Inflammatory macrophage (primary cell): ENCODE measurements at places on chromosomes 1 and 21.

- peak; percentile 73 for DNase-seq
These were observed 5.3 kb upstream of the EVA1B start for GRCh38 chr1:36328713-36329112.

GRCh38 chr1:117780687-117781475, 148.5 kb downstream of the GDAP2 start:
- no peak for DNase-seq

DNA sequence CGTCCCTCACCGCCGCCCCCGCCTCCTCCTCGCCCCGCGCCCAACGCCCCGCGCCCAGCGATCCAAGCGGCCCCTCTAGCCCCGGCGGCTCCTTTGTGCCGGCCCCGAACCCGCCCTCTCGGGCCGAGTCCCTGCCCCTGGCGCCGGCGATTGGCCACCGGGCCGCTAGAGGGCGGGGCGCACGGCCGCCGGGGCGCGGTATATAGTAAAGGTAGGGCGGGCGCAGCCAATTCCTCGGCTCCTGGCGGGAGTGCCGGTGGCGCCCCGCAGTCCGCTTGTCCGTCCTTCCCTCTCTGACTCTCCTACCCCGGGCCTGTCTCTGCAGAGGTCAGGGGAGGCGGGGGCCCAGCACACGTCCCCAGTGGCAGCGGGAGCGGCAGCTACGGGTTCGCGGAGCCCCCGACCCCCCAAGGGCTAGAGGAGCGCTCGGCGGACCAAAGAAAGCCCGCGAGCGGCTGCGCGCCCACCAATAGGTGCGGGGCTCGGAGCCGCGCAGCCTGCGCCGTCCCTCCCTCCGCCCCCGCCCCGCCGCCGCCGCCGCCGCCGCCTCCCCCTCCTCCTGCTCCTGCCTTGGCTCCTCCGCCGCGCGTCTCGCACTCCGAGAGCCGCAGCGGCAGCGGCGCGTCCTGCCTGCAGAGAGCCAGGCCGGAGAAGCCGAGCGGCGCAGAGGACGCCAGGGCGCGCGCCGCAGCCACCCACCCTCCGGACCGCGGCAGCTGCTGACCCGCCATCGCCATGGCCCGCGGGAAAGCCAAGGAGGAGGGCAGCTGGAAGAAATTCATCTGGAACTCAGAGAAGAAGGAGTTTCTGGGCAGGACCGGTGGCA, at the start of gene ATP1B1:
Gene ATP1B1 (plus strand): TSS at position 596 of the 826 bp plus-strand sequence. CDS start 140 bp downstream, at position 736.
- DNase-seq = peak; percentile 82

DNA sequence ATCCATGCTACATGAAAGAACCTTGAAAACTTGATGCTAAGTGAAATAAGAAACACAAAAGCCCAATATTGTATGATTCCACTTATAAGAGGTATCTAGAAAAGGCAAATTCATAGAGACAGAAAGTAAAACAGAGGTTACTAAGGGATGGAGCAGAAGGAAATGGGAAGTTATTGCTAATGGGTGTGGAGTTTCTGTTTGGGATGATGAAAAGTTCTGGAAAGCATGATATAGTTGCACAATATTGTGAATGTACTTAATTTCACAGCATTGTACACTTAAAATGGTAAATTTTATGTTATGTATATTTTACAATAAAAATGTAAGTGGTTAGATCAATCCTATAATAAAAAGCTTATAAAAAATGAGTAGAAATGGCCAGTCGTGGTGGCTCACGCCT, 1.6 kb upstream of the NECAP2 start:
- DNase-seq = peak; percentile 78

- DNase-seq = no peak
These were observed 74.6 kb upstream of the KCND3 start for GRCh38 chr1:112063781-112064728.

- no peak for DNase-seq
These were observed 71.5 kb downstream of the MIS18A start for GRCh38 chr21:32207406-32207716.

DNA sequence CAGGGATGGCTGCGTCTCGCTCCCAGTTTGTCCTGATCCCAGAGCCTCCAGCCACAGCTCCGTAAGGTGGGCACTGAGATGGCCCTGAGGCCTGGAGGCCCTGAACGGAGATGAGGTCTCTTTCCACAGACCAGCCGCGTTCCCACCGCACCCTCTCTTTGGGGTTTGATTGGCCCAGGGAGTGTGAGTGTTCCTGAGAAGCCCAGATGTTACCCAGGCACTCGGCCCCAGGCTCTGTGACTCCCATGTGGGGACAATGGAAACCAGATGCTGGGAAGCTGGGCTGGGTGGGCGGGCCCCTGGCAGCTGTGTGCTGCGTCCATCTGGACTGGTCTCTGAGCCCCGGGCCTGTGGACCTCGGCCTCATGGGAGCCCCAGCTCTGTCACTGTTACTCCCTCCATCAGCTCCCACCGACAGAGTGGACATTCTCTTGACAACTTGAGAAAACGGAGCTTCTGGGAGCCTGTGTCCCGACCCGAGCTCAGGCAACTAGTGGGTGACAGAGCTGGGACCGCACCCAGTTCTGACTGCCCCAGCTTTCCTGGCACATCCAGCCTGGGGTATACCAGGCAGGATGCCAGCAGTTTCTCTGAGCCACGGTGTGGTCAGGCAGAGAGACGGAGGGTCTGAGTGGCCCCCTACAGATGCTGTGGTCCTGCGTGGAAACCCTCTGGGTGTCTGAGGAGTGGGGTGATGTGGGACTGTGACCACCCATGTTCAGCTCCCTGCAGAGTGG, 9.8 kb upstream of the COL6A1 start:
- DNase-seq = no peak

DNA sequence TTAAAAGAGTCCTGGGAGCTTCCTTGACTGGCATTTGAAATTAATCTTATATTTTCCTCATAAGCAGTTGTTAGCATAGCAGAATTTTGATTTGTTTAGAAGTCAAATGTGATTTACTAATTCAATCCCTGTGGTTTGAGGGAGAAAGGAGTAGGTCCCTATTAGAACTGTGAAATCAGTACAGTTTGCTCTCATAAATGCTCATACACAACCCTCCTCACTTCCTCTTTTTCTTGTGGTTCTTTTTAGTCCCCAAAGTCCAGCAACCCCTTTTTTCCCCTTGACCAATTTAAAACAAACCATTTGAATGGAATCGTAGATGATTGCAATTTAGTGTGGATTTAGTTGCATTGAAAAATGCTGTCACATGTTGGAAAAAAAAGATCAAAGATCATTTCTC, 9.2 kb upstream of the IFI44 start:
- peak; percentile 35 for DNase-seq

- no peak for DNase-seq
These were observed 717.4 kb upstream of the ZP4 start for GRCh38 chr1:238608144-238608543.

DNA sequence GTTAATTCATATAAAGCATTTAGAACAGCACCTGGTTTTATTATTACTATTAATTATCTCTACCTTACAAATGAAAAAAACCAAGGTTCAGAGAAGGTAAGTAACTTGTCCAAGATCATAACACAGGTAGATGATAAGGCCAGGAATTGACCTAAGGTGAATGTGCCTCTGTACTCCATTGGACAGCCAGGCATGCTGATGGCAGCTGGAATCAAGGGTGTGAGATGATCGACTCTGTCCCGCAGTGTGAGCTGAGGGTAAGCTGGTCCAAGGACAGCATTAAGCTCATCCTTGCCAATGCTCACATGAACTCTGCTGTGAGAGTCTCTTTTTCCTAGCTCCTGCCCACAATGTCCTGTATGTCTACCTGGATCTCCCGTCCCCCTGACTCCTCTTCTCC, 58.4 kb downstream of the DMAP1 start:
- no peak for DNase-seq

GRCh38 chr1:97271916-97272788, 550.6 kb downstream of the PTBP2 start:
- DNase-seq = no peak

DNA sequence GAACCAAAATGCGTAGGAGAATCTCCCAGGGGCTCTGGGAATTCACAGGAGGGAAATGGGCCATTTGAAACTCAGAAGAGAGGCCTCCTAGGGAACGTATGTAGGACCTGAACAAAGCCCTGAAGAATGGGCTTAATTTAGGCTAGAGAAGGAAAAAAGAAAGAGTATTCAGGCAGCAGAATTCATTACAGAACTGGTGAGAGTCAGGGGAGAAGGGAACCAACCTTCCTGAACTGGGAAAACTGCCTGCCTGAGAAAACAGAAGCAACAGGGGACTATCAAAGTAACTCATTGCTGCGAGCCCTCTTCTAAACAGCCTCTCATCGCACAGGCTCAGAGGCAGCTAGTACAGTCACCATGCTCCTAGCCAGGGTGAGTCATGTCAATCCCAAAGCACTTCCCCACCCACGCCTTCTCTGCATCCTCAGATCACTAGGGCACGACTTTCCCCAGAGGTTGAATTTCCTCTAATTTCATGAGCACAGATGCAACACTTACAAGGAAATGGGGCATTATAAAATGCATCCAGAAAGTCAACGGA, 98.1 kb downstream of the ADSS2 start:
- DNase-seq = peak; percentile 98

- DNase-seq = no peak
These were observed 74.3 kb downstream of the LAMC1 start for GRCh38 chr1:183097438-183098051.

GRCh38 chr1:145982010-145982723, 14.2 kb downstream of the TXNIP start:
- DNase-seq = peak; percentile 2

- DNase-seq = peak; percentile 78
These were observed 14.0 kb upstream of the DISC1 start for GRCh38 chr1:231612393-231613089.

- no peak for DNase-seq
These were observed 3.6 kb downstream of the C1orf216 start for GRCh38 chr1:35714921-35715567.

GRCh38 chr1:170503665-170504064, 28.3 kb upstream of the GORAB start:
- DNase-seq = no peak

DNA sequence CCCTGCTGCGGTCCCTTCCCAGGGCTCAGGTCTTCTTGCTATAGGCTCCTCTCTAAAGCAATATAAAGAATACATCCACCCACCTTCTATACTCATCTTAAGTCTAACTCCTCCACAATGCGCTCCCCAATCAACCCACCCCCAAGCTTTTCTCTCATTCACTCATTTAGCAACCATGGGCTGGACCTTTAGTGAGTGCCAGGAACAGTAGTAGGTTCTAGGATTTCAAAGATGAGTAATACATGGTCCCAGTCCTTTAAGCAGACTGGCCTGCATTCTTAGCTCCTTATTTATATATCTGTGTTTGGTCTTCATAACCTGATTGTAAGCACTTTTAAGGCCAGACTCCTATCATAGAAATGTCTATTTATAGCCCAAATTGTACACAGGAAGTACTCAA, 5.9 kb downstream of the CAMK1G start:
- no peak for DNase-seq
